GM04504 (cell line): ENCODE measurements at places on chromosomes 7 and 10.

DNA sequence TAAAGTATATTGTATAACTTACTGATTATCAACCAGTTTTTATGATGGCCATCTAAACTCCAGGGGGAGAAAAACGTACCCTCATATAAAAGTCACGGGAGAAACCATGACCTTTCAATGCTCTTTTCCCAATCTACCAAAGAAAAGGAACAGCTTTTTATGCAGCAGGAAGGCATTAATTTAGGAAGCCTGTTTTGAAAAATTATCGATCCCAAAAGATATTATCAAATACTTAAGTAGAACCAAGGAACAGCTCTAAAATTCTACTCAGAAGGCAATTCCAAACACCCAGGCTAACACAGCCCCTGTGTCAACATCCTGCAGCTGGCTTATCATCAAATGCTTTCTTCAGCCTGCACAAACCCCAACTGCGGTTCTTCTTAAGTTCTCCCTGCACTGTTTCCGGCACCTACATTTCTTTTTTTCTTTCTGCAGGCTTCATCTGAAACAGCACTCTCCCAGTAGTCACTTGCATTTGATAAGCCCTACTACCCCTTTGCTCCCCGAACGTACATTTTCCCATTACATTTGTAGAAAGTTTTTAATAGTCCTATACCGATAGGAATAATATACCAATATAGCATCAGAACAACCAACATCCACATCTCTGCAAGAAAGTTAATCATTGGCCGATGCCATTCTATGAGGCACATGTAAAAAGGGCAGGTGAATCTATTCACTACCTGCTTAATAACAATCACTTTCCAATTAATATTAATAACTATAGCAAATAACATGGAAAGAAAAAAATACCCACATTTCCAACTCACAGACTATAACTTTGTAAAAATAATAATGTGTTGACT lies 47.9 kb downstream of the PIP4K2A start:
- no peak for DNase-seq

- no peak for DNase-seq
Measured at GRCh38 chr7:155844019-155844453, 31.8 kb upstream of the SHH start.

GRCh38 chr7:76020031-76020714 lies 25.8 kb upstream of the TMEM120A start:
- DNase-seq = peak; percentile 19

DNA sequence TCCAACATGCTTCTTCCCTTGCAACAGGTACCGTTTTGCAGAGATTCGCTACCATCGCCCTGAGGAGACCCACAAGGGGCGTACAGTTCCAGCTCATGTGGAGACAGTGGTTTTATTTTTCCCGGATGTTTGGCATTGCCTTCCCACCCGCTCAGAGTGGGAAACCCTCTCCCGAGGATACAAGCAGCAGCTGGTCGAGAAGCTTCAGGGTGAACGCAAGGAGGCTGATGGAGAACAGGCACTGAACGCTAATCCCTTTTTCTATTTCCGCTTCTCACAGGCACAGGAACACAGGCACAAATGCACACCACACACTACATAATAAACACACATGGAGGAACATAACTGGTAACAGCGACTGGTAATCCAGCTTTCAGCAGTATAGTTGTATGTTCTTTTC lies 35.2 kb downstream of the CCAR1 start:
- DNase-seq = no peak

- peak; percentile 25 for DNase-seq
Measured at GRCh38 chr7:28922624-28923331, 35.4 kb downstream of the TRIL start.

DNA sequence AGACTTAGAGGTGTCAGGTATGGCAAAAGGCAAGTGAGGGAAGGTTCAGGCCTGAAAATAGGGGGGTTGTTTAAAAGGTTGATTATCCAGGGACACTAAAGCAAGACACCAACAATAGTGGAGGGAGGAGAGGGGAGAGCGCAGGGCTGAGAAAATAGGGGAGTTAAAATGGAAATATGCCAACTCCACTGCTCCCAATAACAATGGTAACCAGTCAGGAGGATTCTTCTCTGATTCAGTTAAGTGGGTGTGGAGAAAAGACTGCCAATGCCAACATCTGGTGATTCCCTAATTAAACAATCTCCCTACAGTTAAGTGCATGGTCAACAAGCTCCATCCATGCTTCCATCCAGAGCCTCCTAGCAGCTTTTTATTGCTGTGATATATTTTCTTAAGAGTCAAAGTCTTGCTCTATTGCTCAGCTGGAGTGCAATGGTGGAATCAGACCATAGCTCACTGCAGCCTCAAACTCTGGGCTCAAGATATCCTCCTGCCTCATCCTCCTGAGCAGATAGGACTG lies 183.3 kb downstream of the JAZF1 start:
- DNase-seq = no peak

- no peak for DNase-seq
Measured at GRCh38 chr7:139046143-139046542, 10.3 kb upstream of the ZC3HAV1L start.

- peak; percentile 81 for DNase-seq
Measured at GRCh38 chr7:74479961-74480829, 26.5 kb downstream of the GTF2IRD1 start.

GRCh38 chr7:25295387-25295786 lies 67.1 kb upstream of the NPVF start:
- DNase-seq = no peak

- DNase-seq = no peak
Measured at GRCh38 chr10:113216102-113216501, 266.1 kb downstream of the TCF7L2 start.

DNA sequence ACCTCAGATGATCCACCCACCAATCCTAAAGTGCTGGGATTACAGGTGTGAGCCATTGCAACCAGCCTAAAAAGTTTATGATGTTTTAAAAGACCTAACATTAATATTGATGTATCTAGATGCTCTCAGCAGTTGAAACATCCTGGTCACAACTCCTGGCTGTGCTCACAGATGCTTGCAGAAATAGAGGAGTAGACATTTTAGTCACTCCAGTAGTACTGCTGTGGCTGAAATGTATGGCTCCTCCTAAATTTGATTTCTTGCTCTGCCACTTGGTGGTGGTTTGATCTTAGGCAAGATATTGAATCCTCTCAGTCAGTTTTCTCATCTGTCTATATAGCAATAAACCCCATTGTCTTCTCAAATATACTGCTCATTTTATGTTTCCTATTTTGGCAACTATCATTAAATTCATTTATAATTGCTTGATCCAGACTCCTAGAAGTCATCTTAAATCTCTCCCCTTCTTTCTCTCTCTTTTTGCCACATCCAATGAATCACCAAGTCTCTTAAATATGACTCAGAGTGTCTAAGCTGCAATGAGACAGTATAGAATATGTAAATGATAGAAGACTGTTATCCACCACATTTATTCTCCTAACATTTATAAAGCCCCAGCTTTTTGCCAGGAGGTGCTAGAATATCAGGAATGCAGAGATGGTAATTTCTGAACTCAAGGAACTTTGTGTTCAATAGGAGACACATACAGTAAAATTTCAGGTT lies 78.1 kb upstream of the NRBF2 start:
- no peak for DNase-seq

- peak; percentile 72 for DNase-seq
Measured at GRCh38 chr7:17405786-17406185, 107.3 kb downstream of the AHR start.

- DNase-seq = no peak
Measured at GRCh38 chr7:109901926-109902325, 1189.0 kb upstream of the LRRN3 start.

- no peak for DNase-seq
Measured at GRCh38 chr7:68244389-68244788, 1247.8 kb downstream of the TYW1 start.

GRCh38 chr10:52768001-52768532 lies 4.5 kb downstream of the MBL2 start:
- DNase-seq = no peak

- no peak for DNase-seq
Measured at GRCh38 chr10:2839081-2839725, 228.1 kb upstream of the PFKP start.

DNA sequence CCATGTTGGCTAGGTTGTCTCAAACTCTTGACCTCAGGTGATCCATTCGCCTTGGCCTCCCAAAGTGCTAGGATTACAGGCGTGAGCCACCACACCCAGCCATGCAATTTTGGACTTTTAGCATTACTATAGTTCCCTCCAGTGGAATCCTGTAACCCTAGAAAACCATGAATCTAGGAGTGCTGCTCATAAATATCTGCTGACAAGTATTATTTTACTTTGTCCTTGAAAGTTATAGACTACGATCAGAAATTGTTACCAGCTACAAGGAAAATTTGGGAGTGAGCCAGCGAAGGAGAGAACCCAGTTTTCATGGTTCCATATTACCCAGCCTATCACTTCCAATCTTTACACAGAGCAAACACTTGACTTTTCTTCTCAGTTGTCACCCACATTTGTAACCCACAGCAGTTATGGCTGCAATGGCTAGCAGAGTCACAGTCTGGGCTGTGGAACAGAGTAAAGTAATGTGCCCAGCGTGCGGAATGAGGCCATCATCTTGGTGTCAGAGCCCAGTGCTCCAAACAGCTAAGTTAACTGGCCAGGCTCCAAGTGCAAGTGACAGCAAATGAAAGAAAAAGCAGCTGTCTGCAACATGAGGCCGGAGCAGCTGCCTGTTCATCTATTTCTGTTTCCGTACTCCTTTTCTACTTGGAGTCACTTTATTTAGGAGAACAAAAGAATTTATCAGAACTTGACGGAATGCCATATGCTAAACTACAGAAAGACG lies 29.9 kb downstream of the ZC3HC1 start:
- no peak for DNase-seq

GRCh38 chr7:29329686-29330085 lies 135.1 kb downstream of the CHN2 start:
- no peak for DNase-seq

DNA sequence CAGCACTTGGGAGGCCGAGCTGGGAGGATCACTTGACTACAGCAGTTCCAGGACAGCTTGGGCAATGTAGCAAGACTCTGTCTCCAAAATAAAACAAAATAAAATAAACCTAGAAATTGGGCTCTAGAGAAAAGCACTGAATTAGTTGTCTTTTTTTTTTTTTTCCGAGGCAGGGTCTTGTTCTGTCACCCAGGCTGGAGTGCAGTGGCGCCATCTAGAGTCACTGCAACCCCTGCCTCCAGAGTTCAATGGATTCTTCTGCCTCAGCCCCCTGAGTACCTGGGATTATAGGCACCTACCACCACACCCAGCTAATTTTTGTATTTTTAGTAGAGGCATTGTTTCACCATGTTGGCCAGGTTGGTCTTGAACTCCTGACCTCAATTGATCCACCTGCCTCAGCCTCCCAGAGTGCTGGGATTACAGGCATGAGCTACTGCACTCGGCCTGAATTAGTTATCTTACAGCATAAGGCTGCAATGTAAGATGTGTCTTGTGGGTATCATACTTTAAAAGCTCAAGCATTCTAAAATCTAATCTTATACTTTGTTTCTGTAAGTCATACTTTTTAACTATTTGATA lies 12.8 kb downstream of the MEIG1 start:
- DNase-seq = no peak

GRCh38 chr10:127945341-127945758 lies 38.4 kb downstream of the PTPRE start:
- no peak for DNase-seq

DNA sequence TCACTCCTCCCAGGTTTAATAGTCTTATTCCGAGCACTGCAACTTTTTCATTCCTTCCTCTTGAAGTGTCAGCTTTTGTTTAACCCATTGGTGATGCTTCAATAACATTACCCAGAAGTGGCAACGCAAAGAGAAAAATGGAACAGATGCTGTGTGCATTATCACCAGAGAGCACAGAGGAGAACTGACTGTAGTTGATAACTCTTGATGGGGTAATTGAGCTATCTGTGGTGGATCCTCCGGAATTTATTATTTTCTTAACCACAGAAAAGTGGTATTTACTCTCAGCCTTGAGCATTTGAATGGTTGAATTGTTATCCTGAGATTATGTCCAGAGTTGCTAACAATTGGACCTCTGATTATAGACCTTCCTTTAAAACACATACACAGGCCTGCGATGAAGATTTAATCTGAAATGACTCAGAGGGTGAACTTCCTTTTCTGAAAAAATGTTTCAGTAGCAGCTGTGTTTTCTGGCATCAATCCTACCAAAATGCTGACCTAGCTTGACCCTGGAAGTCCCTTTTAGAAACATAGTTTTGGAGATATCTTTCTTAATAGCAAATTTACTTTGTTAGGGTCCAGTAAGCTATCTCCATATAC lies 1584.4 kb upstream of the LRRTM3 start:
- peak; percentile 4 for DNase-seq

- no peak for DNase-seq
Measured at GRCh38 chr10:133088956-133089800, 1.5 kb downstream of the ADGRA1 start.

DNA sequence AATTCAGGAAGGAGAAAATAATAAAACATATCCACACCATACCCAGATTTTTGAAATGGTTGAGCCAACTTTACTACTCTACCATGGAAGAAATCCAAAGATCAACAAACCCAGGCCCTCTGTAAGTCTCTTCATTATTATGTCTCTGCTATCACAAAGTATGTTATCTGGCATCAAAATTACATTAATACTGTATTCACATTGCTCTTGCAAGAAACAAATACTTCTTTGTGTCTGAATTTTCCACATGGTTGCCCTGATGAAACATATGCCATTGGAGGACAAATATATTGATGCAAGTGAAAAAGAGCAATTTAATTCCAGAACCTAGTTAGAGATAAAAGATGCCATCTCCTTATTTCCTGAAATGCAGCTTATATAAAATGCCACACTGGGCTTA lies 204.0 kb downstream of the FZD1 start:
- DNase-seq = no peak

- no peak for DNase-seq
Measured at GRCh38 chr10:30199376-30200016, 140.1 kb upstream of the JCAD start.

- DNase-seq = no peak
Measured at GRCh38 chr10:625751-626711, 63.4 kb downstream of the DIP2C start.

DNA sequence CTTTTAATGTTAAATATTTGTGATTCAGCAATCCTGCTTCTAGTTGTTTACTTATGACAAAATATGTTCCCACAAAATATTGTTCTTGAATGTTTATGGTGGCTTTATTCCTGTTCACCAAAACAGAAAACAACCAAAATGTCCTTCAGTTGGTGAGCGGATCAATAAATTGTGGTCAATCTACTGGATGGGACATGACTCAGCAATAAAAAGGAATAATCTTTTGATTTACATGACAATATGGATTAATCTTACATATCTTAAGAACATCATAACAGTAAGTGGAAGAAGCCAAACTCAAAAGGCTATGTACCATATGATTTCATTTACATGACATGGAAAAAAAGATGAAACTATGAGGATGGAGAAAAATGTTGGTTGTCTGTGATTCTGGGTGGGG lies 691.3 kb upstream of the GHITM start:
- DNase-seq = no peak

DNA sequence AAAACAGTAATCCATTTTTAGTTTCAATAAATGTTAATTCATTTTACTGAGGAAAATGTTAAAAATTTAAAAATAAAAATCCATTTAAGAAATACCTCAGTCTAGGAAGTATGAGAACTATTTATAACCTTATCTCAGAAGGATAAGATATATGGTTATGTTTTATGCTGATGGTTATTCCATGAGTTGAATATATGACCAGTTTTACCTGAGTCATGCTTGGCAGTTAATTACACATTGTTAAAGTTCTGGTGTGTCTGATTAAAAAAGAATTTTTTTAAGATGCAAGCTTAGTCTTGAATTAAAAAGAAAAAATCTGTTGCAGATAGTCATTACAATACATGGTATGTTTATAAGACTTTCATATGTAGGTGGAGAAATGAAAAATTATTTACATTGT lies 191.7 kb downstream of the ARL4A start:
- DNase-seq = no peak
